ENCODE measurements at places on chromosomes 16 and 17.

GRCh38 chr16:80355335-80355734, 185.5 kb upstream of the DYNLRB2 start:
- no peak for DNase-seq

GRCh38 chr16:84508502-84508901, 4.0 kb upstream of the MEAK7 start:
- peak; percentile 48 for DNase-seq

DNA sequence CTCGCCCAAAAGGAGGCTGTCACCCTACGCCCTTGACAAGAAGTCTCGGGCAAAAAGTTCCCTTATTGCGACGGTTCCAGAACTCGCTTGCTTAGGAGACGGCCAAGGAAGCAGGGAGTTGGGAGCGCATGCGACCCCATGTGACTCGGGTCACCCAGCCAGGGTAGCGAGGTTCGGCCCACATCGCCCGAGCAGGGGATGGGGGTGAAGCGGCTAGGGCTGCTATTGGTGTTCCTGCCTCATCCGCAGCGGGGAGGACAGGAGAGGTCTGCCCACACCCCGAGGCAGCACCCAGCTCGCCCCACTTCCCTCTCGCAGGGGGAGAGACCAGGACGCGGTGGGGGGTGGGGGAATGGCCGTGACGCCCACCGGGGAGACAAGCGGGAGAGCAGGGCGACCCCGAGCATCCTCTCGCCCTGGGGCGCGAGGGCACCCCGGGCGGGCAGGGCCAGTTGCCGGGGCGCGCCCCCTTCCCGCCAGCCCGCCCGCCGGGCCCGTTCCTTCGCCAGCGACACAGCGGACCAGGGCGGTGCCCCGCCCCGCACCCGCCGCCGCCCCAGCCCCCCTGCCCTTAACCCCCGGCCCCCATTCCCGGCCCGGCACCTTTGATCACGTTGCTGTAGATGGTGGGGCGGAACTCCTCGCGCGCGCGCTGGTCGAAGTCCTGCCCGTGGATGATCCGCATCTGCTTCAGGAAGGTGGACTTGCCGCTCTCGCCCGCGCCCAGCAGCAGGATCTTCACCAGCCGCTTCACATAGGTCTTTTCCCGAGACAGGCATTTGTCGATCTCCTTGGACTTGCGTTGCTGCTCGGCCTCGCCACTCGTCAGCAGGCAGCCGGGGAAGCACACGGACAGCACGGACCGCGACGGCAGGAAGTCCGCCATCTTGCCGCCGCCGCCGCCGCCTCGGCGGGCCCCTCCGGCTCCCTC, 567 bp downstream of the GNA13 start:
- peak; percentile 59 for DNase-seq

- no peak for DNase-seq
Measured at GRCh38 chr17:290626-291025, 62.0 kb downstream of the RPH3AL start.

- DNase-seq = no peak
Measured at GRCh38 chr16:77387815-77388209, 47.0 kb downstream of the ADAMTS18 start.

DNA sequence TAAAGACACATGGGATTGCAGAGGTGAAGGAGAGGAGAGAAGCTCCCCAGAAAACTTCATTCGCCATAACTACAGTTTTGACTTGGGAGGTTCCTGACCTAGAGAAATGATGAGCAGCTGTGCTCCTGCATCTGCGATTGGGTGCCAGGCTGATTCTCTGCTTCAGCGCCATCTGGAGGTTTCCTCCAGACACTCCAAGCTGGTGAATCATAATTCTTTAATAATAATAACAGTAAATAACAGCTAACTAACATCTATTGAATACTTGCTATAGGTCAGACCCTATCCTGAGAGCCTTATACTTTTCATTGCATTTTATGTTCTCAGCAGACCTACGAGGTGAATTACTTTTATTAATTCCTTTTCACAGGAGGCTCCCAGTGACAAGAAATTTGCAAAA, 575.8 kb downstream of the TOX3 start:
- no peak for DNase-seq

DNA sequence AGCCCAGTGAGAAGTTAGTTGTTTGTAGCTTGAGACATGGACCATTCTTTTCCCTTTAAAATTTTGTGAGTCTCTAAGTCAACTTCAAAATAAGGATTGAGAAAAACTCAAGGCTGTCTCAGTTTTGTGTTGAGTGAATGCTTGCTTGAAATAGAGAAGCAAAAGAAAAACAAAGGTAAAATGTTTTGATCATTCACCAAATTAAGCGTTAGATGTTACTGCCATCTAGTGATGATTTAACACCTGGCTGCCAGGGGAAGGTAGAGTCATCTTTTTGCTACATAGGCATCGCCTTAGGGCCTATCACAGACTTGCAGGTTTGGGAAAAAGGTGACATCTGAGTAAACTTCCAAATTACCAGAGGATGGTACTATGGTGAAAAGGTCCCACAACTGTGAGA, 74.4 kb downstream of the PCTP start:
- no peak for DNase-seq

DNA sequence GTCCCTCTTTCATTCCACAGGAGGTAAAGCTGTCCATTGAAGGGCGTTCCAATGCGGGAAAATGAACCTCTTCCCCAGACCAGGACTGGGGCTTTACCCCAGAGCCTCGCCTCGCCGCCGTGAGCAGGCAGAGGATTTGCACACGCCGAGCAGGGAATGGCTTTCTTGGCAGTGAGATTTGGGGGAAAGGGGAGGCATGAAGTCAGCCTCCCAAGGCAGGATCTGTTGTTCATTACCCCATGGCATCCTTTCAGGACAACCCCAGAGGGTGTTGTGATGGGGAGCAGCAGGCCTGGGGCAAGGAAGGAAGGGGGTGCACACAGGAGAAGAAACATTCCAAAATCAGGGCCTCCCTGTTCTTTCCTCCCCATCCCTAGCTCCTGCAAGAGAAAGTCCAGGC, 6.0 kb downstream of the ATXN1L start:
- DNase-seq = no peak

DNA sequence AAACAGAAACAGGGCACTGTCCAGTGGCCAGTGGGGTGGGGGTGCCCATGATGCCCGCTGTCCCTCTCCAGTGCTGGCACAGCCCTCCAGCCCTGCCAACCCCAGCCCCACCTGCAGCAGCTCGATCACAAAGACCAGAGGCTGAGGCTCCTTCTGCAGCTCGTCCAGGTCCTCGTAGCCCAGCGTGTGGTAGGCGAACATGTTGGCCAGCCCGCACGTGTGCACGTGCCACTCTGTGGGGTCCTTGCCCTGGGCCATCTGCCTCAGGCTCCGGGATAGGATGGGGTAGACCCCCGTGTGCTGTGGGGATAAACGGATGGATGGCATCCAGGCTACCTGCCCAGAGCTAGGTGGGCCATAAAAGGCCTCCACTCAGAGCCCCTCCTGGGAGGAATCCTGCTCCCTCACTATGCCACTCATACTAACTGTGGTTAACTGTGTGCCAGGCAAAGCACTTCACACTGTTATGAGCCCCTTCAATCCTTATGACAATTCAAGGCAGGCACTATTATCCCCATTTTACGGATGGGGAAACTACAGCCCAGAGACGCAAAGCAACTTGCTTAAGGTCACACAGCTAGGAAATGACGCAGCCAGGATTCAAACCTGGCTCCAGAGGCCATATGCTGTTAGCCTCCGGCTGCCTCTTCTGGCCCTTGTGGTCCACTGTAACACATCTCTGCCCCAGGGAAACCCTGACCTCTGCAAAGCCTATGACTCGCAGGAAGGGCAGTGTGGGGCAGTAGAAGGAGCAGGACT, 6.5 kb downstream of the AIPL1 start:
- no peak for DNase-seq

GRCh38 chr17:41785091-41785858, 1.2 kb downstream of the JUP start:
- no peak for DNase-seq

- peak; percentile 20 for DNase-seq
Measured at GRCh38 chr16:30526137-30526822, at the start of gene ZNF768. Gene ZNF768, minus strand, starts transcription at chr16:30526566. Its CDS starts 153 bp downstream, at chr16:30526413.

- DNase-seq = no peak
Measured at GRCh38 chr17:78266231-78266631, 34.8 kb downstream of the TMEM235 start.

DNA sequence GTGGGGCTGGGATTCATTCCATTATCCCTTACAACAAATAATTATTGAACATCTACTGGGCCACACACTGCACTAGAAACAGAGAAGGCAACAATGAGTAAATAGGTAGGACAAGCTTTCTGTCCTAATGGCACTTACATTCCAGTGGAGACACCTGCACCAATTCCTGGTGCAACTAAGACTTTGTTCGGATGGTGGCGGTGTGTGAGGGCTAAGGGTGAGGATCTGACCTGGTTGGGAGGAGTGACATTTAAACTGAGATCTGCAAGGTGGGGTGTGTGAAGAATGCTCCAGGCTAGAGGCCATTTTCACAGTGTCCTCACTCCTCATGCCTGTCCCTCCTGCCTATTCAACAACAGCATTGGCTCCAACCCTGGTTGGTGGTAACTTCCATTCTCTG, 510.0 kb downstream of the XYLT1 start:
- DNase-seq = no peak

DNA sequence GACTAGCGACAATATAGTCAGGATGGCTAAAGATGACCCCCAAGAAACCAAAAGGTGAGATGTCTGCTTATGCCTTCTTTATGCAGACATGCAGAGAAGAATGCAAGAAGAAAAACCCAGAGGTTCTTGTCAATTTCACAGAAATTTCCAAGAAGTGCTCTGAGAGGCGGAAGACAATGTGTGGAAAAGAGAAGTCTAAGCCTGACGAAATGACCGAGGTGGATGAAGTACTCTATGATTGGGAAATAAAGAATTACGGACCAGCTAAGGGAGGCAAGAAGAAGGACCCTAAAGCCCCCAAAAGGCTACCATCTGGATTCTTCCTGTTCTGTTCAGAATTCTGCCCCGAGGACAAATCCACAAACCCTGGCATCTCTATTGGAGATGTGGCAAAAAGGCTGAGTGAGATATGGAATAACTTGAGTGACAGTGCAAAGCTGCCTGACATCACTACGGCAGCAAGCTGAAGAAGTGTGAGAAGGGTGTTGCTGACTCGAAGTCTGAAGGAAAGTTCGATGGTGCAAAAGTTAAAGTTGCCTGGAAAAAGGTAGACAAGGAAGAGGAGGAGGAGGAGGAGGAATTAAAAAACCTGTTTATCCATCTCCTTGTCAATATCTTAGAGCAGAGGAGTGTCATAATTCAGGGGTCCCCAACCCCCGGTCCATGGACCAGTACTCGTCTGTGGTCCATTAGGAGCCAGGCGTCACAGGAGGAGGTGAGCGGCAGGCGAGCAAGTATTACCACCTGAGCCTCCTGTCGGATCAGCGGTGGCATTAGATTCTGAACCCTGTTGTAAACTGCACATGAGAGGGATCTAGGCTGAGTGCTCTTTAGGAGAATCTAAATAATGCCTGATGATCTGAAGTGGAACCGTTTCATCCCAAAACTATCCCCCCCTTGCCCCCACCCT, 25.1 kb upstream of the ADGRG1 start:
- no peak for DNase-seq

- DNase-seq = no peak
Measured at GRCh38 chr17:51852603-51853002, 305.9 kb downstream of the CA10 start.

GRCh38 chr17:44850025-44850424, 2.3 kb downstream of the HIGD1B start:
- DNase-seq = no peak

DNA sequence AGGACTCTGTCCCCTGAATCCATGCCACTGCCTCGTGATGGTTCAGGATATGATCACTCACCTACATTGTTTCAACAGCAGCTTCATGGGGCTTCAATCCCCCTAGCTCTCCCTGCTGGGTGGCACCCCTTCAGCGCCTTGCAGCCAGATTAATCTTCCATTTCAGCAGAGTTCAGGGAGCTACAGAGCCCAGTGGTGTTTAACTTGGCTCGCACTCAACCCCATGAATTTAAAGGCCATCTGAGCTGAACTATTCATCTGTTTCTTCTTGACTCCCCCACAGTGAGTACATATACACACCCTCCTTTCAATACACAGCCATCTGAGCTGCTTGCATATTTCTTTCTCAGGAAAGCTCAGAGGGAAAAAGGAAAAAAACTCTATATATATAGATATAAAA, 202.8 kb upstream of the C16orf82 start:
- no peak for DNase-seq

GRCh38 chr16:85466304-85466700, 146.8 kb upstream of the GSE1 start:
- no peak for DNase-seq

DNA sequence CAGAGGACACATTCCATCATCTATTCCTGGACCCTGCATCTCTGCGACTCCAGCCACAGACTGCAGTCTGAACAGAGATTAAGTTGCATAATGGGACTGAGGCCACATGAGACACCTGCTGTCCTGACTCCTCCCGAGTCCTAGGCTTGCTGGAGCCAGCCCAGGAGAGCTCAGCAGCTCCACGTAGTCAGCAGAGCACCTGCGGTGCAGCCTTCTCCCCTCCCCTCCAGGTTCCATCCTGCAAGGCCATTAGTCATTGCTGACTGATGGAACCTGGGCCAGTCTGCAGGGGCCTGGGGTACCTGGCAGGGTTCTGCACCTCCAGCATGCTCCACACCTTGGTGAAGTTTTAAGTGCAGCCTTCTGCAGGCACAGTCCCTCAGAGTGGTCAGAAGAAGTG, 76.7 kb downstream of the PLD6 start:
- DNase-seq = no peak
